Posterior cingulate gyrus (tissue), 11 donors: ENCODE measurements at places on chromosomes 11 and 22.

DNA sequence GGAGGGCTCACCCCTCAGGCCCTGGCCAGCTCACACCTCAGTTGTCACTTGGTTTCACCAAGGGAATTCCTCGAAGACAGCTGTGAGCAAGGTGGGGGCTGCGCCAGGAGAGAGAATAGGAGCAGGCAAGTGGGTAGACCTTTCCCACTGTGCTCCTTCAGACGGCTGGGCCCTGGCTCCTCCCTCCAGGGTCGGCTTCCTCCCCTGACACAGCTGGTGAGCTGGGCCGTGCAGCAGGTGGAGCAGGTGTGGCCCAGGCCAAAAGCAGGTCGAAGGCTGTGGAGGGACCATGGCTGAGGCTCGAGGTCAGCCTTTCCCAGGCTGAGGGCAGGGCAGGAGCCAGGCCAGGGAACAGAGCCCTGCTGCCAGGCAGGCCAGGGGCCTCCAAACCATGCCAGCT is 12.5 kb upstream of the MYRF start:
- no peak for DNase-seq

DNA sequence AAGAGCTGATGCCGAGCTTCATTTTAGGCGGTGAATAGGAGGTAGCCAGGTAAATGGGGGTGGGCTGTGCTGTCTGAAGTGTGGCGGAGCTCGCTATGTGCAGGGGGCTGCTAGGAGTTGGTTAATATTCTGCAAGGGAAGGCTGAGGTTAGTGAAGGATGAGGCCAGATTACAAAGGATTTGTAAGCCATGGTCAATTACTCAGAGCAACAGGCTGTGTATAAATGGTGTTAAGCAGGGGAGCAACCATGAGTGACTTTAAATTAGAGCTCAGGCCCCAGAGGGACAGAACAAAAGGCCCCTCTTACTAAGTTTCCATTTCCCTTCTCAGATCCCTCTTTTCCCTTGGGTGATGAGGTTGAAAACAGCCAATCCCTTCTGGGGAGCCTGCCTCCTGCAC is 7.3 kb upstream of the MCAM start:
- no peak for DNase-seq

DNA sequence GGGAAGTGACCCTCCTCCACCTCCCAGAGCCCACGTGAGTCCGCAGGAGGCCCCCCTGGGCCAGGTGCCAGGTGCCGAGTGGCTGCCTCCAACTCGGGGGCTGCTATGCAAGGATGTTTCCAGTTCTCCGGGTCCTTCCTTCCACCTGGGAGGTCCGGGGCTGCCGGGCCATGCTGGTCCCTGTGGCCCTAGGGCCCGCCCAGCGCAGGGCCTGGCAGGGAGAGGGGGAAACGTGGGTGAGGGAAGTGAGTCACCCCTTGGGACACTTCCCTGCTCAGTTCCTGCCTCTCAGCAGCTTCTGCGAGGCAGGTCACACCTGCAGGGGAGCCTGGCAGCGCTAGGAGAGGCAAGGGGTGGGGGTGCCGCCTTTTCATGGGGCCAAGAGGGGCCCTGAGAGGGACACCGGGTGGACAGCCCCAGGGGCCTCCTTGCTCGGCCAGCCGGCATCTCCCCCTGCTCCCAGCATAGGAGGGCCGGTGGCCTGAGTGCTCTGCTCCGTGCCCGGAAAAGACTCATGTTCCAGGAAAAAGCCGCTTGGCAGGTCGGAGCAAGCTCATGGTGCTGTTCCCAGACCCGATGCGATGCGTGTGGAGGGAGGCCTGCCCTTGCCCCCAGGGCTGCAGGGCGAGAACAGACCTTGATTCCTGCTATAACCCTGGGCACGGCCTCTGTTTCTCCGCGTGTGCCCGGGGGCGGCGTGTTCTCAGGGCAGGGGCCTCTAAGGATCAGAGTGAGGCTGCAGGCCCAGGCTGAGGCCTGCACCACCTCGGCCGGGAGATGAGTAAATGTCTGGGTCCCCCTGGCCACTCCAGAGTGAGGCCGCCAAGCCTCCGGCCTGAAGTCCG is 30.3 kb upstream of the WNT7B start:
- DNase-seq = no peak

DNA sequence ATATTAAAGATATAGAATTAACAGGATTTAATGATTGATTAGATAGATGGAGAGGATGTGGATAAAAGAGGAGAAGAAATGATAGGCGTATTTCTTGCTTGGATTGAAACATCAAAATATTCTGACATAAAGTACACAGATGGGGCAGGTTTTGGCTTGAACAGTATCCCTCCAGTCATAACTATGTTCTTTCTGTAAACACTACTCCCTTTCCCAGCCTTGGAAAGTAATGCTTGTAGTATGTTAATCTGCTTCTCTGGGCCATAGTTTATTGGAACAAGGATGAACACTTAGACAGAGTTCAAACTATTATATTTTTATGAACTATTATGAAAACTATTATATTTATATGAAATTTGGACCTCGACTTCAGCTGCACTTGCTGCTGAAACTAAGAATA is 419.2 kb downstream of the AASDHPPT start:
- no peak for DNase-seq

DNA sequence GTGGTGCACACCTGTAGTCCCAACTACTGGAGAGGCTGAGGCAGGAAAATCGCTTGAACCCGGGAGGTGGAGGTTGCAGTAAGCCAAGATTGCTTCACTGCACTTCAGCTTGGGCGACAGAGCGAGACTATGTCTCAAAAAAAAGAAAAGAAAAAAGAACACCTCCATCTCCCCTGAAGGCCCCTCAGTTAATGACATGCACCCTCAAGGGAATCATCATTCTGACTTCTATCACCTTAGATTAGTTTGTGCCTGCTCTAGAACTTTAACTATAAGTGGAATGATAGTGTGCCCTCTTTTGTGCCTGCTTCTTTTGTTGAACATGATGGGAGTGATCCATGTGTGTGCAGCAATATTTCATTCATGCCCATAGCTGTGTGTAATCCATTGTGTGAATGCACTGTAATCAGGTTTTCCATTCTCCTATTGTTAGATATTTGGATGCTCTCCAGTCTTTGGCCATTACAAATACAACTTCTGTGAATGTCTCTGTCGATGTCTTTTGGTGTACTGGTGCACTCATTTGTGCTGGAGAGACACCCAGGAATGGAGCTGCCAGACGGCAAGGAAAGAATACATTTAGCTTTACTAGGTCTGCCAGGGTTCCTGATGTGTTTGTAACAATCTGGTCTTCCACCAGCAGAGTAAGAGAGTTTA is 883 bp upstream of the VPREB3 start:
- DNase-seq = no peak

DNA sequence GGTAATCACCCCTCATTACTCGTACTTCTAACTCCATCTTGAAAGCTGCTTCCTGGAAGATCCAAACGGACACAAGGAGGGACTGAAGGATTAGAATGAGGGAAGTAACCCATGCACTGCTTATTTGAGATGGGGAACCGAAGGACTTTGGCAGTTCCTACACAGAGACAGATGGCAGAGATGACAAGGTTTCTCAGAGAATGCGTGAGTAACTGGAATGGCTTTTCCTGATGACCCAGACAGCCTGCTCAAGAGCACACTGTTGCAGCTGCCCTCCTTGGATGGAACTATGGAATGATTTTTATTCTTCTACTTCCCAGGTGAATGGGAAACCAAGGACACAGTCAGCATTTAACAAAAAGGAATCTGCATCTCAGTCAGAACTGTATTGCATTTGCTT is 7.3 kb downstream of the KCNJ11 start:
- no peak for DNase-seq

GRCh38 chr22:20126284-20127029 is 5.1 kb upstream of the ZDHHC8 start:
- DNase-seq = no peak

GRCh38 chr11:93481696-93482095 is 61.5 kb downstream of the SMCO4 start:
- DNase-seq = no peak

DNA sequence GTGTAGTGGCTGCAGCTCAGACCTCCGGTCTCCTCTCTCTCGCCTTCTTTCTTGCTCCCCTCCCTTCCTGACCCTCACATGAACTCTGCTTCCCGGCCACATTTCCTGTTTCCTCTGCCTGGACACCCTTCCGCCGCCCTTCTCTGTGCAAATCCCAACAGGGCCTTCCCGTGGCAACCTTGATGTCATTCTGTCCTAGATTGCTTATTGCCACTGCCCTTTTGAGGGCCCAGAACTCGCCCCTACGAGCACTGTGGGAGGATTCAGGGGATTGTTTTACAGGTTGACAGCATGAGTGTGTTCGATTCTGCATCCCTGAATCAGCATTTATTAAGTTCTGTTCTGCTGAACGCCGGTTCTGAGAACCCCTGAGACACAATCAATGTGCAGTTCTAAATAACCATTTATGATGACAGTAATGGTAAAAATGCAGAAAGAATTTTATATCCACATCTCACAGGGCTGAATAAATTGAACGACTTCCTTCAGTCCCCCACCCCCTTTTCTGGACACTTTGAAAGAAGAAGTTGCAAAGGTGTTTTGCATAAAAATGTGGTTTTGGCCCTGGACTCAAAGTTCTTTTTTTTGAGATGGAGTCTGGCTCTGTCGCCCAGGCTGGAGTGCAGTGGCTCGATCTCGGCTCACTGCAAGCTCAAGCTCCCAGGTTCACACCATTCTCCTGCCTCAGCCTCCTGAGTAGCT is 6.4 kb downstream of the BATF2 start:
- DNase-seq = no peak

- no peak for DNase-seq
Observed at GRCh38 chr22:32261306-32261705, 6.2 kb upstream of the SLC5A4 start.

DNA sequence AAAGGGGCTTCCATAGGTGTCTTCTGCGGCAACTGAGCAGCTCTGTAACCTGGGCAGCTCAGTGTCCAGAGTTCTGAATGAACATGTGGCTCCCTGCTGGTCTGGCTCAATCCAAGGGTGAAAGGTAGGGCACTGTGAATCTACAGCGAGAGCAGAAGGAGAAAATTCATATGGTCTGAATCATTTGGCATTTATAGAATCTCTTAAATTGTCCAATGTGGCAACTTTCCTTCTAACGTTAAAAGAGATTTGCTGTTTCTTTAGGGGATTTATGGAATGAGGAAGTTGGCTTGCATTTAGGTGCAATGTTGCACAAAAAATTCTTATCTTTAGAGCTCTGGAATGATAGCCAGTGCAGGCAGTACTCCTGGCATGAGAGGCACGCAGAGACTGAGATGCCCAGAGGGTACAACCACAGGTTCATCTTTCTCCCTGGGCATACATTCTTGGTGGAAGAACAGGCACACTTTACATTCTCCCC is 17.0 kb downstream of the ATXN10 start:
- DNase-seq = no peak

DNA sequence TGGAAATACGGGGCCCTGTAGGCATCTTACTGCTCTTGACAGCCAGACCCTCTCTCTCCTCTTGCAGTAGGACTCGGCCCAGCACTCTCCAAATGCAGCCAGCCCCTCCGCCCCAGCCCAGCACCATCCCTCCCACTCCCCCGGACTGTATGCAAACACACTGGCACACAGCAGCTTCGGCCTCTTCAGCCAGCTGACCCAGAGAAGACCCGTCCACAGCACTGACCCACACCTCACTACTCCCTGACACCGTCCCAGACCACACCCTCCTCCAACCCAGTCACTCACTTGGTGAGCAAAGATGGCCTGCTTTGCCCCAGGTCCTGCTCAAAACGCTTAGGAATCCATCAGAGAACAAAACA is 164.6 kb downstream of the IGLL1 start:
- peak; percentile 65 for DNase-seq

- DNase-seq = no peak
Observed at GRCh38 chr11:126476266-126476924, 120.9 kb downstream of the ST3GAL4 start.

GRCh38 chr11:102914238-102915043 is 39.7 kb upstream of the MMP12 start:
- no peak for DNase-seq

DNA sequence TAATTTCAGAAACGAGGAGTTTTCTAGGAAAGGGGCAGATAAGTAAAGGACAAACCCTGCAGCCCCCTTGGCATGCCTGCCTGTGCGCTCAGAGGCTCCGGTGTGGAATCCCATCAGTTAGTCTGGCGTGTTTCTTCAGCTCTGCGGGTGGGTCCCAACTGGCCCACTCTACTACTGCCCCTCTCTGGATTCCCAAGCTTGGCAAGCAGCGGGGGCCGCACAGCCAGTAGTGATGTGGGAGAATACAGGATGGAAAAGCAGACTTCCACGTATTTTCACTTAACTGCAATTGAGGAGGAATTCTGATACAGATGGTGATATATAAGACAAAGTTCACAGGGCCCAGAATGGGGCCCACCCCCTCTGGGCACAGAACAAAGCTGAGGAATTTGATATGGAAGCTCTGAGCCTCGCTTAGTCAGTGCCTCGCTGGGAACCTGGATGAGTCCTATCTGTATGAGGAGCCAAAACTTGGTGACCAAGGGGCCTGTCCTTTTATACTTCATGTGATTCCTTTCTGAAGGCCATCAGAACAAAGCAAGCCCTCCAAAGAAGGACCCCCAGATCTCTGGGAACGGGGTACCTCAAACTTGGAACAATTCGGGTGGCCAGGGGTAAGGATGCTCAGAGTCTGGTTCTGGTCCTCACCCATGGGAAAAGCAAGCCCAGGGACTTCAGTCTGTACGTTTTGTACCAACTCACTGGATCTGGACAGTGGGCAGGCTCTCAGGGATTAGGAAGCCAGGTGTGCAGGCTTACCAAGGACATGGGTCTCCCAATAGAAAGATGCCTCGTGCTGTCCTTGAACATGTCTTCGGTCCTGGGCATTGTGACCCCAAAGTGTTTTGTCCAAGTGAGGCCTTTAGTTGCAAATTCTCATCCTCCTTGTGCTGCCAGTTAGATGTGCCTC is 26.0 kb downstream of the RELT start:
- peak; percentile 33 for DNase-seq

DNA sequence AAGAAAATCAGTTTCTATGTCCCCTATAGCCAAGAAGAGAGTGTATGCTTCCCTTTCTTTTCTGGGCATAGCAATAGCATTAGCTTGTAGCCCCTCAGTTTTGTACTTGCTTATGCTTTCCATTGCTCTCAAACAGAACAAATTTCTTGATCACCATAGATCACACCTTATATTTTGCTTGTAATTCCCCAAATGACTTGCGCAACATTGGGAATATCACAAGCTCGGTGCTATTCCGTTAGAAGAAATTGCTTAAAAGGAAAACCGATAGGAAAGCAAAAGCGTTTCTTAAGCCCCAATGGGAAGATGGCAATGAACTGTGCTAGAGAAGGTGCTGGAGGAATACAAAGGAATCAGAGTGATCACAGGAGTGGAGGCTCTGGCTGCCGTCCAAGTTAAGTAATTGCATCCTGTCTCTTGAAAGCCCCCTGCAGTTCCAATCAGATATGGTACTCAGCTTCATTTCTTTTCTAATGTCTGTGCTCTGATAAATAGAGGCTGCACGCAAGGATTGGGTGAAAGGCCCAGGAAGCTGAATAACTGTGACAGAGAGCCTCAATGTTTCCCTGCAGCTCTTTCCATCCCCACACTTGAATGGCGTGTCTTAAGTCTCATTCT is 182.1 kb upstream of the KIRREL3 start:
- no peak for DNase-seq

- DNase-seq = no peak
Observed at GRCh38 chr11:109026891-109027489, 362.1 kb downstream of the DDX10 start.

GRCh38 chr11:122668562-122669090 is 13.1 kb downstream of the UBASH3B start:
- no peak for DNase-seq
